CD4-positive, alpha-beta T cell (primary cell): ENCODE measurements at places on chromosomes 2 and 18.

DNA sequence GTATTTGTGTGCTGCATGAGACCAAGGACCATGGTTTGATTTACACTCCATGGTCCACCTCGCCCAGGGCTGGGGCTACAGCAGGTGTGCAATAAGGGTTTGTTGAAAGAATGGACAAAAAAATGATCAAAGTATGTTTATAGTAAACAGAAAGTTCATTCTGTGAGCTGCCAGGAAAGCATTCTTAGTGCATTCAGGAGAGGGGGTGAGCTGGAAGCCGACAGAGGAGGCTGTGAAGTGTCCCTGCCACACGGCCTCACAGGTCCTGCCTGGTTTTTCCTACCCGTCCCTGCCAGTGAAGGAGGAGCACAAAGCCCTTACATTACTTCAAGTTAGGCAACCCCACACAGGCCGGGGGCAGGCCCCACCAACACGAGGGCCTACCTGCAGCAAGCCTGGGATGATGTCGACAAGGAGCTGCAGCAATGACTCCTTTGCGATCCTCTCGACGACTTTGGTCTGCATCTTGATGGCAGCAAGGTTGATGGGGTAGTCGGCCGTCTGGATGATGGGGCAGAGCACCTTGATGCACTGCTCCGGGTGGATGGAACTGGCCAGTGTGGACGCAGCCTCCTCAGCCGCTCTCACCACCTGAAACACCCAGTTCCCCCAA, 63.2 kb upstream of the TFCP2L1 start:
- H3K4me1 ChIP-seq = no peaks in the 10 kb centered on the region
- no peak overlapping the region for H3K4me3 ChIP-seq
- H3K36me3 ChIP-seq = peaks cover 87% of the 10 kb centered on the region
- no peak overlapping the region for H3K27ac ChIP-seq

GRCh38 chr2:30655211-30655610, 152.0 kb downstream of the CAPN13 start:
- H3K27ac ChIP-seq = no peak overlapping the region
- no peak overlapping the region for H3K4me3 ChIP-seq
- H3K36me3 ChIP-seq = no peaks in the 10 kb centered on the region
- H3K27me3 ChIP-seq = no peaks in the 10 kb centered on the region
- no peaks in the 10 kb centered on the region for H3K4me1 ChIP-seq

DNA sequence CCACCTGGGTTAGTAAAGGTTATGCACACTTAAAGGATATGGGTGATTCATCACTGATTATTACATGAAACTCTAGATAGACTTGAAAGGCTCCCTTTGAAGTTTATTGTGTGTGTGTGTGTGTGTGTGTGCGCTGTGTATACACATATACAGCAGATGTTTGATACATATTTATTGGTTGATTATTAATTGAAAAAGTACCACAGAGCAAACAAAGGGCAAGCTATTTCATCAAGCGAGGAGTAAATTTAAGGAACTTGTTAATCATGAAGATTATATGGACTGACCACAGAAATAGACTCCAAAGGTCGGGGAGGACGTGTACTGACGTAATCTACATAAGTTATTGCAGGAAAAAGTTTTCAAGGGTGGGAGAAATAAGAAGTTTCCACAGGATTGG, 617.4 kb upstream of the POU3F3 start:
- H3K4me3 ChIP-seq = no peak overlapping the region
- H3K27ac ChIP-seq = no peak overlapping the region
- no peaks in the 10 kb centered on the region for H3K4me1 ChIP-seq
- no peaks in the 10 kb centered on the region for H3K36me3 ChIP-seq
- H3K27me3 ChIP-seq = no peaks in the 10 kb centered on the region
- no peak for DNase-seq

- no peak overlapping the region for H3K27ac ChIP-seq
- no peaks in the 10 kb centered on the region for H3K36me3 ChIP-seq
- H3K4me3 ChIP-seq = no peak overlapping the region
Observed at GRCh38 chr2:234521536-234521935, 24.7 kb upstream of the ARL4C start.

DNA sequence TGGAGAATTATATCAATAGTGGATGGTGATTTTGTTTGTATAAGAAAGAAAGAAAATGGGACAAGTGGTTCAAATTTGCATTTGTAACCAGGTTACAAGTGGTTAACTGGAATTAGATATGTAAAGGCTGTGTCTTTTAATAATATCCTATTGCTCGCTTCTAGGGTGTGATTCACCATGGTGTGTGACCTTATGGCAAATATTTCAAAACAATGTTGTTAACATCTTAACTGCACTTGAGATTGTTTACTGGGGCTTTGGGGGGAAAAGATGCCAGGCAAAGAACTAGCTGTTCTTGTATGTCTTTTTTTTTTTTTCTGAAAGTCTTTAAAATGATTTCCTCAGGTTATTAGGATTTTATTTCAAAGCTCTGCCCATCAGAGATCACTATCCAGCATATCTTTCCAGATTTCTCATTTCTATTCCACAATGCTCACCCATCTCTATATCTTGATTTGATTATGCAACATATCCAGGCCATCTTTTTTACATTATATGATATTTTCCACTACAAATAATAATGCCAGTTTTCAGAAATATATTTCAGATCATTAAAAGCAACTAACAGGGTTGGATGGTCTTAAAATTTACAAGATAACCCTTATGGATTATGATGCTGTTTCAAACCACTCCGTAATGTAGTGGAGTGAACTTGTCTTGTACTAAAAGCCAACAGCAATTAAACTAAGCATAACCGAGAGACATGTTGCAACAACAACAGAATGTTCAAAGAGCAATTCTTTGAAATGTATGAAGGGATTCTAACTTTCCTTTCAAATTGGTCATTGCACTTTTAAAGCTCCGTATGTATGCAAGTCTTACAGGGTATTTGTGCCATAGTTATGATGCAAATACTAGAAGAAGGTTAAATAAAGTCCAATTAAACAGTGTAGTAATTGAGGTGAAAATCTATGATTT, 341.5 kb upstream of the ETAA1 start:
- no peaks in the 10 kb centered on the region for H3K27me3 ChIP-seq
- DNase-seq = no peak
- H3K4me1 ChIP-seq = no peaks in the 10 kb centered on the region
- no peaks in the 10 kb centered on the region for H3K36me3 ChIP-seq

DNA sequence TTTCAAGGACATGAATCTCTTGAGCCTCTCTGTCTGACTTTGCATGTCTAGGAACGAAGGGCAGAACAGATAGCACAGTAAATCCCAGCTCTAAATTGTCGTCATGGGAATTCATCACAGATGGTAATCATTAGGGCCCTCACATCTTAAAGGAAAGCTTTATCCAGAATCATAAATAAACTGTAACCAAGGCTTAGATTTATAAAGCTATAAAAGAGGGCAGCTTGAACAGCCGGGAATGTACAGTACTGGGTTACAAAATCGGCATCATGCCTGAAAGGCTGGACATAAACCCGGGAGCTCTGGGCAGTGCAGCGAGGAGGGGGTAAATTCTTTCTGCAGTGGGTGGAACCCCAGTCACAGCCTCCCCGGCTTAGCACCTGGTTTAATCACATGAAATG, 144.4 kb downstream of the GFPT1 start:
- DNase-seq = no peak
- H3K4me3 ChIP-seq = no peak overlapping the region
- H3K27me3 ChIP-seq = peaks cover 9% of the 10 kb centered on the region
- H3K4me1 ChIP-seq = no peaks in the 10 kb centered on the region
- H3K36me3 ChIP-seq = no peaks in the 10 kb centered on the region

DNA sequence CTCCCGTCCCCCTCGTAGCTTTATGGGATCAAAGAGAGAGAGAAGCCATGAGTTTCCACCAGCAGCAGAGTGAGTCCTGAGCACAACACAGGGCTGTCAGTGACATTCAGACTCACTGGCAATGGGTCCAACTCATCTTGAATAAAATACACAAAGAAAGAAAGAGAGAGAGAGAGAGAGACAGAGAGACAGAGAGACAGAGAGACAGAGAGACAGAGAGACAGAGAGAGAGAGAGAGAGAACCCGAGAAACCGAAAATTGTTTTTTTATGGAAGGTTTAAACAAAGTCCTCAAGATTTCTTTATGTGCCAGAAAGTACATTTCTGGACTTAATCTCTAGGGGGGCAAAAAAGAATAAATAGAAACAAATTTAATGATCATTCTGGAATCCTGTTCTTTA, 11.5 kb upstream of the BCL2 start:
- no peaks in the 10 kb centered on the region for H3K27me3 ChIP-seq
- DNase-seq = no peak
- H3K36me3 ChIP-seq = peaks cover 38% of the 10 kb centered on the region

DNA sequence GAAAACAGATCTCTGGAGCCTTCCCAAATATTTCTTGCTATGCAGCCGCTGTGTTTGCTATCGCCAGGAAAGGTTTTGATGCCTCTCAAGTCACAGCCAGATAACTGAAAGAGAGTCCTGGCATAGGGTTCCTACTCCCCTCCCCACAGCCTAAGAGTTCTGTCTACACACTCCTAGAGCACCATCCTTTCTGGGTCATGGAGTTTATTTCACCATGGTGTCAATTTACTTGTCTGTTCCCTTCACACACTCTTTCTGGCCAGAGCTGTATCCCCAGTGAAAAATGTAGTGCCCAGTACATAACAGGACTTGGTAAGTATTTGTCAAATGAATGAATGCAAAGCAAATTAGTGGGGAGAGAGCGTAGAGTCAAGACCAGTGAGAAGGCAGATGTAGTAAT, 185.3 kb downstream of the HAUS1 start:
- H3K4me3 ChIP-seq = no peak overlapping the region
- H3K36me3 ChIP-seq = no peaks in the 10 kb centered on the region
- no peaks in the 10 kb centered on the region for H3K4me1 ChIP-seq
- DNase-seq = no peak
- H3K27me3 ChIP-seq = no peaks in the 10 kb centered on the region

DNA sequence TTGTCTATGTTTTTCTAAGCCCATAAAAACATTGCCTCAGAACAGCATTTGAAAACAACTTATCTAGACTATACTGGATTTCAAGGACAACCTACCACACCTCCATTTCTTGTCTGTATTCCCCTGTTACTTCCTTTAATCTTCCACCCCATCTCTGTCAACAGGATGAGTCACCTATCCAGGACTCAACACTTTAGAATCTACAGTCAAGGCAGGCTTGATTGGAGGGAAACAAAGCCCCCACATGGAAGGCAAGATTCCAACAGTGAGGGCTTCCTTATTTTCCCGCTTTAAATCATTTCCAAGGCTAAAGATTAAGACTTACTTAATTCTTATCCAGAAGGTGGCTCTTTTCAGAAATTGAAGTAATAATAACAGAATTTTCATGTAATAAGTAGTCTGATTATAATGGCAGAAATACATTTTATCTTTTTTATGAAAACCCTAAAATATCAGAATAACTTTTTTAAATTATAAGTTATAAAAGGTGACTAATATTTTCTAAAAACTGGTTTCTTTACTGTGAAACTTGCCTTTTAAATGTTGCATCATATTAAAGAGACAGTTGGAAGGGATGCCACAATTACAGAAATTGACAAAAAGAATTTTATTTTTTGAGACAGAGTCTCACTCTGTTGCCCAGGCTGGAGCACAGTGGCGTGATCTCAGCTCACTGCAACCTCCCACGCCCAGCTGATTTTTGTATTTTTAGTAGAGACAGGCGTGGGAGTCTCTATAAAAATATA, 138.7 kb upstream of the CCDC150 start:
- no peak overlapping the region for H3K4me3 ChIP-seq
- H3K27me3 ChIP-seq = no peaks in the 10 kb centered on the region

GRCh38 chr18:64149916-64150438, 1.1 kb upstream of the LINC00305 start:
- no peaks in the 10 kb centered on the region for H3K36me3 ChIP-seq
- H3K27me3 ChIP-seq = no peaks in the 10 kb centered on the region
- DNase-seq = no peak
- H3K4me1 ChIP-seq = no peaks in the 10 kb centered on the region
- no peak overlapping the region for H3K27ac ChIP-seq

DNA sequence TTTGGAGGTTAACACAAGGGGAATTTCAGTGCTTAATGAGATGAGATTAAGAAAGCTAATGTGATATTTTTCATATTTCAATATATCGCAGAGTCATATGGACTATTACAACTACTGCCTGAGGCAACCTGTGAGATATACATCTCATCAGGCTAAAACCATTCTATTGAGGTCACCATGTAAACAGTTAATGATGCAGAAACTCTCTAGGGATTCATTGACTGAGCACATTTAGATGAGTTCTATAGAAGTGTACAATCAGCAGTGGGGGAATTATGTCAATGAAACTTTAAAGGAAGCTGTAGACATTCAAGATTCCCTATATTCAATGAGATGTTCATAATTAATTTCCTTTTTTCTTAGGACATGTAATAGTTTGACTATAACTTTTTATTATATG, 687.4 kb upstream of the SYT4 start:
- no peaks in the 10 kb centered on the region for H3K27me3 ChIP-seq
- no peaks in the 10 kb centered on the region for H3K4me1 ChIP-seq
- H3K36me3 ChIP-seq = no peaks in the 10 kb centered on the region
- H3K27ac ChIP-seq = no peak overlapping the region

DNA sequence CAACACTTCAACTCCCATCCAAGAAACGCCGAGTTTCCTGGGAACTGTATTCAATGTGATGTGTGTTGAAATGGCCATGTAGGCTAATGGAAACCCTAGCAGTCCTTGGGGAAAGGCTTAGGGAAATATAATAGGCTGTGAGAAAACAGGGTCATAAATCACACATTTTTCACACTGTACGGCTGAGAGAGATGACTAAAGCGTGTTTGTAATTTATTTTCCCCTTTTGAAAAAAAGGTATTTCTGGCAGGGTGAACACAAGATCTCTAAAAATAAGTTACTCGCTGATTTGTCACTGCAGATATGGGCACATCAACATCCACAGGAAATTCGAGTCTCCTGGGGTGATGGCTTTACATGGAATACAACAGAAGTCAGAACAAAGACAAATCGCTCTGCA, 109.6 kb upstream of the ST6GAL2 start:
- no peak overlapping the region for H3K4me3 ChIP-seq
- DNase-seq = no peak
- no peaks in the 10 kb centered on the region for H3K36me3 ChIP-seq
- H3K27me3 ChIP-seq = no peaks in the 10 kb centered on the region
